ENCODE measurements at places on chromosomes 1 and 21. TPM values are rescaled to one million over a fixed set of nuclear protein-coding genes. Genes with fewer than 3 reads are reported as not detected.

DNA sequence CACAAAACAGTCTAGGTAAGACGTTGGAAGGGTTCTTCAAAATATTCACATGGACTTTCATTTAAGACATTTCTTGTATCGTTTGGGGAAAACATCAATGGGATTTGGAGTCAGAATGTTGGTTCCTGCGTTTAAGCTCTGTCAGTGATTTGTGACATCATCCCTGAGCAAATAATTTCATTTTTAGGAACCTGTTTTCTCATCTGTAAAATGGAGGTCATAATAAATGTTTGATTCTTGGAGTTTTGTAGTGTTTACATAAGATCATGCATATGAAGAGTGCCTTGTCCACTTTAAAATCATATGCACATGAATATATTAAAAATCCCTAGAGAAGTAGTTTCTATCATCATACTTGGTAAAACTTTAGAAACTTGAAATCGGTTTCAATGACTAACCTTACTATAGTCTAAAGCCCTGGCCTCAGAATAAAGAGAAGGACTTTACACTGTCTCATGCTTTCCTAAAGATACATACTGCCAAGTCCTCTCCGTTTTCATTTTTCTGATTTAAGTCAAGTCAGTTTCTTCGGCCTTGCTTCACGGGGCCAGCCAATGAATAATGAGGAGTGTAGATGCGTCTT is 178.4 kb downstream of the ADSS2 start:
- DNase-seq: no peak

- no peak for DNase-seq
Observed at GRCh38 chr1:27609210-27609555, 5.2 kb upstream of the AHDC1 start.

GRCh38 chr21:18550361-18550760 is 146.8 kb upstream of the TMPRSS15 start:
- no peak for DNase-seq

DNA sequence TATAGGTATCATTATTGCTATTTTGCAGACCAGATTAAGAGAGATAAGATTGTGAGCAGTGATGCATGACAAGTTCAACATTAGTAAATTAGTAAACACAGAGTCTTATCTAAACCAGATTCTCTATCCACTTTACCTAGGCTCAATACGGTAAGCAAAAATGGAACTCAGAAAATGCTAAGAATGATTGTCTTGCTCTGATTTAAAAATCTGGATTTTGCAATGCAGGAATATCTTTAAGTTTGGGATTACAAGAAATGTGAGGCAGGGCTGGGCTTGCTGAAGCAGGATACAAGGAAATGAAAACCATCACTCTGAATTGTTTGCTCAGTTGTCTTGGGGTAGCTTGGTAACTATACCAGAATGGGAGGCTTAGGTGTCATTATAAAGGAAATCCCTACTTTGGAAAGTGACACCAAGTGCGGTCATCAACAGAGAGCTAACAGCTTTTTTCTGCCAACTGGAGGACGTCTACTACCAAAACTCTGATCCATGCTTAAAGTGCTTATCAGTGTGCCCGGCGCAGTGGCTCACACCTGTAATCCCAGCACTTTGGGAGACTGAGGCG is 332.7 kb upstream of the RUNX1 start:
- no peak for DNase-seq

Gene RUNX3
- total RNA-seq: 0.46 TPM

Gene ST6GALNAC3
- total RNA-seq: 2.4 TPM

DNA sequence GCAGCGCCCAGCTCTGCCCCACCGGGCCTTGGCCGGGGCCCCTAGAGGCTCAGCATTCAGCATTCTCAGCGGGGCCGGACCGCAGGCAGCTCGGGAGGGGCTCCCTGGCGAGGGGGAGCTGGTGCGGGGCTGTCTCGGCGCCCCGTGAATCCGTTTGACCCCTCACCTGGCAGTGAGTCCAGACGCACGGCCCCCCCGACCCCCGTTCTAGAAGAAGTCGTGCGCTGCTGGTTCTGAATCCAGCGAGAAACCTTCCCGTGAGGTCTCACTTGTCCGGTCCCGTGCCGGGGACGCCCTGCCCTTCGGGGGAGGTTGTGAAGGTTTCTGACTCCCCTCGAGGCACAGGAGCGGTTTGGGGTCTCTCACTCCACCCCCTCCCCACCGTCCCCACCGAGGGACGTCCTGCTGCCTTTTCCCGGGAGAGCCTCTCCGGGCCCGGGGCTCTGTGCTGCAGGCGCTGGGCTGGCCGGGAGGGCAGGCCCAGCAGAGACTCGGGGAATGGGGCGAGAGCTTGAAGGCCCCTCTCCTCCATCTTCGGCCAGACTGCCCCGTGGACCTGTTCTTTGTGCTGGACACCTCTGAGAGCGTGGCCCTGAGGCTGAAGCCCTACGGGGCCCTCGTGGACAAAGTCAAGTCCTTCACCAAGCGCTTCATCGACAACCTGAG is 655 bp downstream of the COL6A1 start:
- peak; percentile 53 for DNase-seq

- DNase-seq: no peak
Observed at GRCh38 chr21:16592381-16592780, 862.6 kb downstream of the USP25 start.

DNA sequence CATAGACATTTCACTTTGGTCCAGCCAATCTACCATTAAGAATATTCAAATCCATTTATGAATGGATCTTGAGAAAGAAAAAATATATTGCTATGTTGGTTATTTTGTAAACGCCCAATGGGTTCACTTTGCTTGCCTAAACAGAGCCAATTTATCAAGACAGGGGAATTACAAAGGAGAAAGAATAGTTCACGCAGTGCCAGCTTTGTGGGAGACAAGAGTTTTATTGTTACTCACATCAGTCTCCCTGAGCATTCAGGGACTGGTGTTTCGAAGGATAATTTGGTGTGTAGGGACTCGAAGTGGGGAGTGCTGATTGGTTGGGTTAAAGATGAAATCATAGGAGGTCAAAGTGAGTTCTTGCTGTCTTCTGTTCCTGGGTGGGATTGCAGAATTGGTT is 135.3 kb downstream of the GABPA start:
- no peak for DNase-seq

DNA sequence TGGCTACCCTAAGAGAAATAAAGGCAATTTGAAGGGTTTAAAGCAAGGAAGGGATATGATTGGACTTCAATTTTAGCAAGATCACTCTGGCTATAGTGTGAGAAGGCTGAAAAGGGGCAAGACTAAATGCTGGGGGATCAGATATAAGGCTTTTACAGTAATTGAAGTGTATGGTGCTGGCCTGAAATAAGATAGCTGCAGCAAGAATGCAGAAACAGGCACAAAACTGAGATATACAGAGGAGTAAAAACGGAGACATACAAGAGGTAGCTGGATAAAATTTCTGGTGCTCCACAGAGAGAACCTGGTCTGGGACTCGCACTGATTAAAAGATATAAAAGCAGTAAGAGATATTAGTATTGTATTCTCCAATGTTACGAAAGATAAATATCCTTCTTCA is 92.0 kb downstream of the DENND1B start:
- no peak for DNase-seq

DNA sequence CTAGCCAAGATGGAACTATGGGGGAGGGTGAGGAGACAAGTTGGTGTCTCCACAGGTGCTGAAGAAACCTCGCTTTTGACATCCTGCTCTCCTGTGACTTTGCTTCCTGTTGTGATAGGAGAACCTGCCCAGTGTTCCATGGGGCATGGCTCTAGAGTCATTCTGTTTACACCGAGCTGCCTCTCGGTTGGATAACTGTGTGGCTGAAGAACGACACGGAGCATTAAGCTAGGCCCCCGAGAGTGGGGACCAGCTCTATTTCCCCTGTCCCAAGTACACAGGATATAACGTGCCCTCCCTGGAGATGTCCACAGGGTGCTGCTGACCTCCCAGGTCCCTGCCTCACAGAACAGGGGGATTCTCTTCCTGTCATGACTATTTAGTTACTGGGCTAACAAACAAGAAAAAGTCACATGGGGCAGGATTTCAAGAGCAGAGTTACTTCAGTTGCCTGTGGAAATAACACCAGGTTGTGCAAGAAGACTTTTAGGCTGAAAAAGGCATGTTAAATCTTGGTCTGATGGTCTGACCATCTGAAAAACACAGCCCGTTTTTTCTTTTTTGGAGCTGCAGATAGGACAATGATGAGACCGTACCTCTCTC is 29.4 kb upstream of the PPP2R5A start:
- peak; percentile 63 for DNase-seq

GRCh38 chr1:210384625-210385024 is 55.9 kb downstream of the HHAT start:
- no peak for DNase-seq

GRCh38 chr1:223852337-223852736 is 6.6 kb upstream of the TP53BP2 start:
- DNase-seq: no peak

- DNase-seq: no peak
Observed at GRCh38 chr1:59755069-59755685, 59.6 kb upstream of the HOOK1 start.

DNA sequence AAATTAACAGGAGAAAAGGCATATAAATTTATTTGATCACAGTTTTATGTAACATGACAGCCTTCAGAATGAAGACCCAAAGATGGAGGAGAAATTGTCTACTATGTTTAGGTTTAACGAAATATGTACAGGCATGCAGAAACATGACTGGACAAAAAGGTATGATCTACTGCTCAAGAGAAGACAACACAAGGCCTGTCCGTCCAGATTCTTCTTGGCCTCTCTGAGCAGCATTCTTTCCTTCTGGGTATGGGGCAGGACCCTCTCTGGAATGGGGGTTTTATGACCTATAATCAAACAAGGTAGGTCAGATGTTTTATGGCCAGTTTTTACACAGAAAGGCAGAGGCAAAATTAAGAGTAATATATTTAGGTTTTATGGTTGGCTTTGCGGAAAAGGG is 13.5 kb upstream of the SYNJ1 start:
- DNase-seq: no peak

Gene CLCA4
- not detected for total RNA-seq

GRCh38 chr1:181397845-181398244 is 85.5 kb upstream of the CACNA1E start:
- DNase-seq: no peak

Gene LRRC53
- not detected for total RNA-seq

DNA sequence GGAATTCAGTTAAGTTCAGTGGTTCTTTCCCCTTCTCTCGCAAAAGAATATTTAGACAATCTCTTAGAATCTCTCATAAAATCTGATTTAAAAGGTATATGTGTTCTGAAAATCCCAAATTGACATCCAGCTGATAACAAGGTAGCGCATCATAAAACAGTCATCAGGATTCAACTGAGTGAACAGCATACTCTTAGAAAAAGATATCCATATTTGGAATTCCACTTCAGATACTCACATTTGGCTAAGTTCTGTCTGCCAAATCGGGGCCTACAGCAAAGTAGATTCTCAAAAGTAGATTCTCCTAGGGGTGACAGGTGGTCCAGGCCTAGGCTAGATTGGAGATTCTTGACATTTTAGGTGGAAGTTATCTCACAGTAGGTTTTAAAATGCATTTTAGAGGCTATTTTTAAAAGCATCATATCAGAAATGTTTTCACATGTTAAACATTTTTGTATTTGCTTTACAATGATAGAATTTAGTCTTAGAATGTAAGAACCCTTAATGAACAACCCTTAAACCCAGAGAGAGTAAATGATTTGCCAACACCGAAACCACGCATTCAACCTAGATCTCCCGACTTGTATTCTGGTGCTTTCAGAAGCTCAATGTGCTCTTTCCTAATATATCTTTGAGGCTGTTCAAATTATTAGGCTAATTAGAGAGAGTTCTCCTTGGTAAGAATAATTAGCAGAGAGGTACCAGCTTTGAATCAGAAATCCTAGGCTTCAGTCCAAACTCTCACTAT is 318.9 kb downstream of the LMO4 start:
- no peak for DNase-seq

GRCh38 chr1:198201956-198202784 is 45.4 kb downstream of the NEK7 start:
- DNase-seq: no peak

Gene VWA1
- total RNA-seq: 82.0 TPM

DNA sequence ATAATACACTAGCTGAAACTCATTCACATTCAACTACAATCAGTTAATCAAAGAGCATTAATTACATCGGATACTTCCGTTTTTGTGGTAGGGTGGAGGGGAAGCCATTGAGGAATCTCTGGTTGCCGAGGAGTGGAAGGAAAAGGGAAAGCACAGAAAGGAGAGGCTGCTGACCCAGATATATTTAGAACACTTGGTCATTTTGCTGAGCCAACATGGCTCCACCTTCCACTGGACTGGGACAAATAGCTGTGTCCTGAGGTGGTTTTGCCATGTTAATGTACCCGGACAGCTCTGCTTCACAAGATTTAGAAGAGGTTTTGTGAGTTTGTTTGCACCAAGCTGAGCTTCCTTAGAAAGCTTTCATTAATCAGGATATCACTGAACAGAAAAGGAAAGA is 26.2 kb downstream of the ASTN1 start:
- no peak for DNase-seq

Gene ZNF691
- 8.2 TPM for total RNA-seq

DNA sequence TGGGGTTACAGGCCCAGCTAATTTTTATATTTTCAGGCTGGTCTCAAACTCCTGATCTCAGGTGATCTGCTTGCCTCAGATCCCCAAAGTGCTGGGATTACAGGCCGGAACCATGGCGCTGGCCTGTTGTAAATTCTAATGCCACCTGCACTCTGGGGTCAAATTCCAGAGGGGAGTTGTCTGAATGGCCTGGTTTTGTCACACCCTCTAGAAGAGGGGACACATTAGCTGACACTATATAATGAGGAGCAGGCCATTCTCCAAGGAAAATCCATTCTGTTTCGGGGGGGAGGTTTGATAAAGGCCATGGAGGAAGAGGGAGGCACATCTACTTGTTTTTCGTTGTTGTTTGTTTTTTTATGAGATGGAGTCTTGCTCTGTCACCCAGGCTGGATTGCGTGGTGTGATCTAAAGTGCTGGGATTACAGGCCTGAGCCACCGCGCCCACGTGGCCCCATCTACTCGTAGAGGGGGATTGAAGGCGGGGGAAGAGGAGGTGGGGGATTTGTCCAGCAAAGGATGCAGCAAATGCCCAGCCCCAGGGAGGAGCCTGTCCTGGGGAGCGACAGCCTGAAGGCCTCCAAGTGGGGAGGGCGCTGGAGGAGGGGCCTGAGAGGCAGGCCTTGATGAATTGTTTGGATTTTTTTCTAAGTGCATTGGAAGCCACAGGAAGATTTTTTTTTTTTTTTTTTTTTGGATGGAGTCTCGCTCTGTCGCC is 78.4 kb upstream of the SLC45A1 start:
- peak; percentile 71 for DNase-seq

Gene ZNF695
- not detected for total RNA-seq

- no peak for DNase-seq
Observed at GRCh38 chr1:2134266-2134620, 60.3 kb downstream of the FAAP20 start.
